ENCODE measurements at places on chromosomes 1 and 21.

- DNase-seq, result no peak
These were observed 11.3 kb downstream of the FMO2 start for GRCh38 chr1:171196351-171196750.

DNA sequence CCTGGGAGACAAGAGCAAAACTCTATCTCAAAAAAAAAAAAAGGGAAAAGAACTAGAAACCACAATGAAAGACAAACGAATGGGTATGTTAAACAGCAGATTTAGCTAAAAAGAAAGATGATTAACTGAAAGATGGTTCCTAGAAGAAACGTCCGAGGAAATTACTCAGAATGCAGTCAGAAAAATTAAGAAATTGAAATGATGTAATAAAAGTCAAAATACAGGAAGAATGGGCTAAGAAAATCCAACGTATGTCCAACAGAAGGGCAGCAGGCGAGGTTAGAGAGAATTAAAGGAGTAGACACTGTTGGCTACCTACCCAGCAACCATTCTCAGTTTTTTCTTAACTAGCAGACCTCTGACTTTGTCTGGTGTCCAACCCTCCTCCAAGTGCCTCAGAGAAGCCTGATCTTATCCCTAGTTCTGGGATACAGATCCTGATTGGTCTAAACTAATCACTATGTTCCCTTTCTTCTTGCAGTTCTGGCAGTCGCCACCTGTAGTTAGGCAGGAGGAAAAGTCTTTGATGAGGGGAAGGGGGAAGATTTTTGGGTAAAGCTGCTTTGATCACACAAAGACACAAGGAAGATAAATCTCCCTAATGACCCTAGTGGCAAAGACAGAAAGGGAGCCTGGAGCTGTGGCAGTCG is 25.7 kb downstream of the GPR161 start:
- DNase-seq, result no peak

DNA sequence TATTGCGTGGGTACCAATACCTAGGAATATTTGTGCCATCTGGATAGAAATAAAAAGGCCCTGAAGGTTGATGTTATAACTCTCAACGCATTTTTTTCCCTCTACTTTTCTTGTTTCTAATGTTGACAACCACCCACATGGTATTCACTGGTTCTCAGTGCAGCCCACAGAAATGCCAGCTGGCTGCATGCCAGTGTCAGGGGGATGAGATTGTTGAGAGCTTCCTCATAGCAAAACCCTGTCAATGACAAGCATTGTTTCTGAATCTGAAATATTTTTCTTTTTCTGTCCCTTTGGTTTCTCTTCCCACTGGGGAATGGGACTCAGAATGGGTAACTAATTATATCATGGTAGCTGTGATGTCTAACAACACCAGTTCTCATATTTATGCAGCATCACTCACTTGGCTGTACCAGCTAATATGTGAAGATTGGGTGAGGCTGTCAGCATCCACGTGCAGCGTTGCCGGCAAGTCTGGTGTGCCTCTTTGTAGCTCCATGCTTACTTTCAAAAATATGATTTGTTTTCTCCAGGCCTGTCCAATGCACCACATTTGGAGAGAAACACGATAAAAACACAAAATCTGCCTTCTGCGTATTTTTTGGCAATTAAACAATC is 284.6 kb downstream of the PTBP2 start:
- DNase-seq, result no peak

- DNase-seq, result no peak
These were observed 252.3 kb downstream of the BRINP2 start for GRCh38 chr1:177423090-177423489.

DNA sequence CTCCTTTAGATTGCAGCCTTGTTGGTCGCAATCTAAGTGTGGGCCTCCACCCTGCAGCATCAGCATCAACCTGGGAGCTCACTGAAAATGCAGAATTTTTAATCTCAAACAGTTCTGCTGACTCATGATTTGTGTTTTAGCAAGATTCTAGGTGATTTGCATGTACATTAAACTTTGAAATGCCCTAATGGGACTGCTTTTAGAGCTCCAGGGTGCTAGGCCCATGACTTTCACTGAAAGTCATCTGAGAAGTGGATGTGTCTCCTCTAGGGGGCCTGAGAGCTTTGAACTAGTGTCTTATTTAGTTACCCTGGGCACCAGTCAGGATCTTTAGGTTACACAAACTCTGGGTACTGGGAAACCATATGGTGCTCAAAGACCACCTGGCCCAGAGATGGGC is 9.0 kb downstream of the TRIM67 start:
- no peak for DNase-seq

- DNase-seq, result no peak
These were observed 20.8 kb downstream of the SCYL3 start for GRCh38 chr1:169872906-169873305.

- no peak for DNase-seq
These were observed 53.0 kb downstream of the DMRTB1 start for GRCh38 chr1:53511933-53512806.

DNA sequence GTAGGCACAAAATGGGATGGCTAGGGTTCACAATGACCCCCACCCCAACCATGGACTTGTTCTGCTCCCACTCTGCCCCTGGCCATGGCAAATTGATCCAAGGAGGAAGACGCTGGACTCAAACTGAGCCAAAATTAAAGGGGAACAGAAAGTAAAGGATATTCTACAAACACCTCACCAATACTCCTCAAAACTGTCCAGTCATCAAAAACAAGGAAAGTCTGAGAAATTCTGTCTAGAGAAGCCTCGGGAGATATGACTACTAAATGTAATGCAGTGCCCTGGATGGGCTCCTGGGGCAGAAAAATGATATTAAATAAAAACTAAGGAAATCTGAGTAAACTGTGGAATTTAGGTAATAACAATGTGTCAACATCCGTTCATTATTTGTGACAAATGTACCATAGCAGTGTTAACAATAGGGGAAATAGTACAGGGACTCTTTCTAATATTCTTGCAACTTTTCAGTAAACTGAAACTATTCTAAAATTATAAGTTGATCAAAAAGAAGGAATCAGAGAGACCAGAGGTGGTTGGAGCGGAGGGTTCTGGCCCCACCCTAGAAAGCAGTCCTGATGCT is 45.0 kb downstream of the MIS18A start:
- no peak for DNase-seq
